Fibroblast of skin of right biceps (primary cell): ENCODE measurements at places on chromosomes 3 and 15.

DNA sequence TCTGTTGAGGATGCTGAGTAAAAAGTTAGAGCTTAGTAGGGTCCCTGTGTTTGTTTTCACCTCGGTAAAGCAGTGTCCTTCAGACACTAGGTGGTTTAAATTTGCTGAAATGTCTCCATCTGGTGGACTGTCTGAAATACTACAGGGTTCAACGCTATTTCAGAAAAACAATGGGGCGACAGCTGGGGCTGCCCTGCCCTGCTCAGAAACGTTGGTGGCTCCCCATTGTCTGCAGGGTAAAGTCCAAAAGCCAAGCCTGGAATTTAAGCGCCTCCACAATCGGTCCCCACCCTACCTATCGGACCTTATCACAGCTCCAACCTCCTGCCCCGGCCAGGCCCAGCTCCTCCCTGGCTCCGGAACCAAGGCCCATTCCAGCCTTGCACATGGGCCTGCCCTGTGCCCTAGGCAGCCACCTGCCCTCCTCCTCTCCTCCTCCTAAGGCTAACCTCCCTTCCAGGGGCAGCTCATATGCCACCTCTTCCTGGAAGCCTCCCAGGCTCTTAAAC is 4.3 kb upstream of the TSEN2 start:
- DNase-seq = peak; percentile 50

- no peak for DNase-seq
Observed at GRCh38 chr15:67869701-67870100, 29.9 kb upstream of the RNU6-1 start.

DNA sequence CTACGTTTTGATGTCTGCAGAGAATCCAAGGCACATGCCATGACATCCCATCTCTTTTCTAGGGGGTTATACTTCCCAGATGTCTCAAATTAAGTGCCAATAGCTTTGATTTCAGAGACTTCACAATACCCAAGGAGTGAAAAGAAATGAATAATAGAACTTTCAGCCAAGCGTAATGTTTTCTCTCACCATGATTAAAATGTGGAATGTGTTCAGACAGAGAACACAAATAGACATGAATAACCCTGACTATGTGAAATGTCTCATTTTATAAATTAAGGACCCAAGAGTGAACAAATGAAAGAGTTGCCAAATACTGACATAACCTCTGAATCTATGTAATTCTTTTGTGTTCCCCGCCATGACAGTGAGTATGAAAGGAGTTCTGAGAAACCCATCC is 123.6 kb upstream of the GAP43 start:
- no peak for DNase-seq

DNA sequence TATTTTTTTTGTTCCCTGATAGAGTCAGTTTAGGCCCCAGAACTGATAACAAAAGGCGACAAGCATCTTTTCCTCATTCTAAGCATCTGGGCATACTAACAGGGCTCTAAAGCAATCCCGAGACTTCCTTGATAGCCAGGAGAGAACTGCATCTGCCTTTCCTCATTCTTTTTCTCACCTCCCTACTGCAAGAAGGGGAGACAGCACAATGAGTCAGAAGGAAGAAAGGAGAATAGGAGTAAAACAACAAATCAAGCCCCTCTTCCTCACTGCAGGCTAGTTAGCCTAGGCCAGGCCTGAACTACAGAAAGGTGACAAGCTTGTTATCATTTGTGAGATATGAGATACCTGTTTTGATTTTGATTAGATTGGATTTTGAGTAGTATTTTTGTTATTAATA is 97.9 kb downstream of the NAALADL2 start:
- DNase-seq = peak; percentile 55

DNA sequence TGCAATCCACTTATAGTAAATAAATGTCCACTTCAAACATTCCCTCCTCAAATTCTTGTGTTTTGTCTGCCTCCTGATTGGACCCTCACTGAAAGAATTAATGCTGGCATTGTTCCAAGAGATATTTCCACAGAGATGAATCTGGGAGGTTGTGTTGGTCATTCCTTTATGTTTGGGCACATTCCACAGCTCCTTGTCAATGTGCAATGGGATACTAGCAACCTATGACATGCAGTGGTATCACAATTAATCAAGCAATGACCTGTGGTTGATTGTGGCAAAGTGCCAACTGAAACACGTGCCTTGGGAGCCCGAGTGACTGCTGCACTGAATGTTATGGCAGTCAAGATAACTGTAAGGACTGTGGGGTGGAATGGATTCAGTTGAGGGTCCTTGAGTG is 55.0 kb upstream of the SNRPN start:
- no peak for DNase-seq

GRCh38 chr3:46958467-46959160 is 17.9 kb downstream of the CCDC12 start:
- DNase-seq = no peak

DNA sequence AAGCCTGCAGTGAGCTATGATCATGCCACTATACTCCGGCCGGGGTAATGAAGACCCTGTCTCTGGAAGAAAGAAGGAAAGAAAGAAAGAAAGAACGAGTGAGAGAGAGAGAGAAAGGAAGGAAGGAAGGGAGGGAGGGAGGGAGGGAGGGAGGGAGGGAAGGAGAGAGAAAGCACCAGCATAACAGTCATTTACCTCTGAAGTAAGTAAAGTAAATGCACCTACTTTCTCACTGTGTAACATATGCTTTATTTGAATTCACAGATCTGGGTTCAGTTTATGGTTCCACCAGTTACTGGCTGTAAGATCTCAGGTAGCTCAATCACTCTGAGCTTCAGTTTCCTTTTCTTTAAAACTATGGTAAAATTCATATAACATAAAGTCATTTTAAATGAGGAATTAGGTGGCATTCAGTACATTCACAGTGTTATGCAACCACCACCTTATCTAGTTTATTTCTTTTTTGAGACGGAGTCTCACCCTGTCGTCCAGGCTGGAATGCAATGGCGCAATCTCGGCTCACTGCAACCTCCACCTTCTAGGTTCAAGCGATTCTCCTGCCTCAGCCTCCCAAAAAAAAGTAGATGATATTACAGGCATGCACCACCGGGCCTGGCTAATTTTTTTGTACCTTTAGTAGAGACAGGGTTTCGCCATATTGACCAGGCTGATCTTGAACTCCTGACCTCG is 16.1 kb upstream of the RAD54L2 start:
- DNase-seq = no peak

DNA sequence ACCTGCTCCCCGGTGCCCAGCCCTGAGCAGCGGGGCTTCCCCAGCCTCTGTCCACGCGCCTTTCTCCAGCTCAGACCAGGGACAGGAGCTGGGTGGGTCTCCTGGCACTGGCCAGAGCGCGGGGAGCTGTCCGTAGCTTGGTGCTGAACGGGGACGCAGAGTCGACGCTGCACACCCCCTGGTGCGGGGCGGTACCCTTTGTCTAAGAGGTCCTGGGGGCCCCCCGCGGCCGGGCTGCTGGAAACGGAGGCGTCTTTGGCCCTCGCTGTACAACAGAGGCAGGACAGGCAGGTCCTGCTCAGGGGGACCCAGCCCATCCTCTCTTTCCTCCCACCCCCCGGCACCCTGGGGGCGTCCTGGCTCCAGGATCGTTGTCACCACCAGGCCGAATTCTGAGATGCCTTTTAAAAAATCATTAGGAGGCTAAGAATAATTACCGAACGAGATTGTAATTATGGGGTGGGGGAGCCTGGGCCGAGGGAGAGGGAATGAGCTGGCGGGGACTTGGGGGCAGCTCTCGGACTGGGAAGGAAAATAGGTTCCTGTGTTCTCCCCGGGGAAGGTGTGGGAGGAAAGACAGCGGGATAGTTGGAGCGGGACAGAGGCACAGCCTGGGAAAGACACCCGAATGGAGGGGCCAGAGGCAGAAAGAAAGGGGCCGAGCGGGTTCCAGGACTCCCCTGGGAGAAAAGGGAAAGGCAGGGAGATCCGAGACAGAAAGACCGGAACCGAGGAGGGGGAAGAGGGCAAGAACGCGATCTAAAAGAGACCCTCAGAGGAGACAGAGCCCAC is 4.1 kb upstream of the SKOR1 start:
- peak; percentile 56 for DNase-seq

DNA sequence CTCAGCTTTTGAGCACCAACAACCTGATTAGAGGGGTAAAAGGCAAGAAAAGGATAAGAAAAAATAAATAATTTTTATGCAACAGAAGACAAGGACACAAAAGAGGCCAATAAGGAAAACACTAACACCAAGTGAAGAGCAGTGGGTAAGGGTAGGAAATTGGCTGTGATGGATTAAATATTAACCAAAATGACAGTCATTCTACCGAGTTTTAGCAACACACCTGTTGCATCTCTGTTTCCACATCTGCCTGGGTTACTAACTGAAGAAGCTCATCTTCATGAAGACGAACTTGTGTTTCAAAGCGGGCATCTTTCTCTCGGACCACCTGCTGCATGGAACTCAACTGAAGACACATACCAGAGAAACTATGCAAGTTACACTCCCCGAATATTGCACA is 30.1 kb downstream of the GOLGB1 start:
- DNase-seq = no peak

DNA sequence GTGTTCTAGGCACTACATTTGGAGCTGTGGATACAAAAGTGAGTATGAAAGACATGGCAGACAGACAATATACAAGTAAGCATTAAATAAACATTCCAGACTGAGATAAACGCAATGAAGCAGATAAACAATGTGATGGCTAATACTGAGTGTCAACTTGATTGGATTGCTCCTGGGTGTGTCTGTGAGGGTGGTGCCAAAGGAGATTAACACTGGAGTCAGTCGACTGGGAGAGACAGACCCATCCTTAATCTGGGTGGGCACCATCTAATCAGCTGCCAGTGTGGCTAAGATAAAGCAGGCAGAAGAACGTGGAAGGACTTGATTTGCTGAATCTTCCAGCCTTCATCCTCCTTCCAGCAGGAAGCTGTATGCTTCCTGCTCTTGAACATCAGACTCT is 77.2 kb downstream of the CADPS start:
- no peak for DNase-seq

GRCh38 chr3:154536751-154537150 is 106.8 kb upstream of the GPR149 start:
- no peak for DNase-seq

- peak; percentile 54 for DNase-seq
Observed at GRCh38 chr3:127652246-127652995, 20.3 kb upstream of the ABTB1 start.

DNA sequence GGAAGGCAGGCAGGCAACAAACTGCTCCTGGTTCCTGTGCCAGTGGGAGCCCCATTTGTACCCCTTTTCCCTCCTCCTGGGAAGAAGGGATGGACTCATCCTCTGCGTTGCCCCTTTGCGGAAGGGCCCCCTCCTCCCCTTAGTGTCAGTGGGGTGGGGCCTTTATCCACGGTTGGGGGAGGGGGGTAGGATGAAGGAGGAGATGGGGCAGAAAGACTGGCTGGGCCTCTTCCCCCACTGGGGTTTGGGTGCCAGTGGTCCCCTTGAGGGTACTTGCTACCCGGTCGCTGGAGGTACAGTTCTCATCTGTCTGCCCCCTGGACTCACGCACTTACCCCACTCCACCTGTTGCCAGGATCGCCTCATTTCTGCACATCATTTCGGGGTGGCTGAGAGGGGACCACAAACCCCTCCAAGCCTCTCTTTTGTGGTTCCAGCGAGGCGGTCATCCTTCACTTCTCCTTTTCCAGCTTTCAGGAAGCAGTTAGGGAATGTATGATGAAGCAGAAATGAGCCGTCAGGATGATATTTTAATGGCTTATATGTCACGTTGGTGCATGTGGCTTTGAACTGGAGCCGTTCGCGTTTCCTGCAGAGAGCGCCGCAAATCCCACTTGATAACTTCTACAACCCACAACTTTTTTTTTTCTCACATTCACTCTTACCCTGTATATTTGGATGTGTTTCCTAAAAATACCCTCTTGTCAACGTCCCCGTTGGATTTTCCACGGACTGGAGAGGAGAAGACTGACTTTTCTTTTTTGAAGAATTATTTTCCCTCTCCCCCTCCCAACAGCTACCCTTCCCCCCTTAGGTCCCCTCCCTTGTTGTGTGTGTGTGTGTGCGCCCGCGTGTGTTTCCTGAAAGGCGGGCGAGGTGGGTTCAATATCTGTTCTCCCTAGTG is at the start of gene ZIC4:
TSS of gene ZIC4 (minus strand) at position 516 of the 904 bp plus-strand sequence. CDS start 3,746 bp downstream, outside the sequence.
- DNase-seq = no peak

GRCh38 chr3:71057526-71057894 is 526.0 kb downstream of the FOXP1 start:
- peak; percentile 53 for DNase-seq

GRCh38 chr15:39498629-39499028 is 82.2 kb upstream of the THBS1 start:
- DNase-seq = peak; percentile 82

- no peak for DNase-seq
Observed at GRCh38 chr3:52196977-52197376, 983 bp upstream of the ALAS1 start.

GRCh38 chr3:130787422-130788068 is 40.9 kb upstream of the PIK3R4 start:
- DNase-seq = no peak

GRCh38 chr3:74023395-74023794 is 398.7 kb upstream of the PDZRN3 start:
- DNase-seq = no peak

- peak; percentile 6 for DNase-seq
Observed at GRCh38 chr15:84001037-84001436, 234.5 kb upstream of the GOLGA6L4 start.

- peak; percentile 64 for DNase-seq
Observed at GRCh38 chr15:22949074-22949547, 31.1 kb downstream of the CYFIP1 start.

GRCh38 chr3:23671851-23672589 is 133.7 kb upstream of the UBE2E1 start:
- no peak for DNase-seq

DNA sequence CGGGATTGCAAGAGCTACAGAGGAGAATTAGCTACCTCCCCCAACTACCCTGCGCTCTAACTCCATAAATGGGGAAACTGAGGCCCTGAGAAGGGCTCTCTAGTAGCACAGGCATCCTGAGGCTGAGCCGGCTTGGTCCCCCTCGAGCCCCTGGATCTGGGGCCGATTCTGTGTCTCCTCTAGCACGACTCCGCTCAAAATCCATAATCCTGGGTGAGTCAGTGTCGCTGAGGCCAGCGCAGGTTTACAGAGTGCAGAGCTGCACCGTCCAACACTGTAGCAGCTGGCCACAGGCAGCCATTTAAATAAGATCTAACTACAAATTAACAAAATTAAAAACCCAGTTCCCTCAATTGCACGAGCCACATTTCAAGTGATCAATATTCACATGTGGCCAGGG is 10.8 kb downstream of the GATA2 start:
- DNase-seq = peak; percentile 49

DNA sequence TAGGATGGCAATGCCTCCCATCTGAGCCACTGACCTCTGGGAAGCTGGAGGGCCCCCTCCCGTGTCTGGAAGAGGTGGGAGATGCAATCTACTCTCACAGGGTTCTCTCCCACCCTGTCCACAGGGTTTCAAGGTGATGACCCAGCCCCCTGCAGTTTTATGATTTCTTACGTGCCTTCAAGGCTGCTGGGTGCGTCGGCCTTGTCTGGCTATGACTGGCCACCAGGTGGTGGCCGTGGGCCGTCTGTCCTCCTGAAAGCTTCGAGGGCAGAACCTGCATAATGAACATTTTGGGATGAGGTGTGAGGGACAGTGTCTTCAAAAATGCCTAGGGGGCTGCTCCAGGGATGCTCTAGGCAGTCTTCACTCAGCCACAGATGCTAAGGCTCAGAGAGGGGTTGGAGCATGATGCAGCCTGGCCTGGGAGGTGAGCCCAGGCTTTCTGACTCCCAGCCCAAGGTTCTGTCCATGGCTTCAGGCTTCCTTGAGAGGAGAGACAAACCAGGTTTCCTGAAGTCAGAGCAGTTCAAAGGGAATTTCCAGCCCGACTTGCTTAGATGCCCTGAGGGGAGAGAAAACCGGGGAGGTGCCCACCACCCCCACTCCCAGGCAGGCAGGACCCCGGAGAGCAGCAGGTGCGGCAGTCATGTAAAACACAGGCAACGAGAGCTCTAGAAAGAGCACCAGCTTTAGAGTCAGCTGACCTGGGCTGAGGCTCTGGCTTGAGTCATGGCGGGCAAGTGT is 18.7 kb downstream of the ISG20 start:
- DNase-seq = peak; percentile 59
